ENCODE measurements at places on chromosomes 11 and 22.

DNA sequence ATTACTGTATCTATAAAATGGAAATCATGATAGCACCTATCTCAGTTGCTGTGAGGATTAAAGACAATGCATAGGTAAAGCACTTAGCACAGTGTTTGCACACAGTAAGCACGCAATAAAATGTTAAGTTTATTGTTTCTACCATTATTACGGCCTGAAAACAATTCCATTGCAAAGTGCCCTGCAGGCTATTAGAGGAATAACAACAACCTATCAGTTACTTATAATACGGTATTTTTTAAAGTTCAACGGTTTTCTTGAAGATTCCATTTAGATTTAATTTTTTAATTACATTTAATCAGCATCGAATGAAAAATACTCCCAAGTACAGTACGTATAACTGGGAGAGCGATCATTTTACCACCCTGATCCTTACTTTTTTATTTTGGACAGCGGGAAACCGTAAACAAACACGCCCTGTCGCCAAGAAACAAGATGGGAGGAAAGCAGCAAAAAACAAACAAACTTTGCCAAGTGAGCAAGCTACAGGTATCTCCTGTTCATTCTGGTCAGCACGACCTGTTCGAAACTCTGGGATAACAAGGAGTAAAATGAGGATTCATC, 893 bp downstream of the SLC36A4 start:
- no peak for DNase-seq

GRCh38 chr11:106012744-106013143, 9.3 kb downstream of the MSANTD4 start:
- no peak for DNase-seq

DNA sequence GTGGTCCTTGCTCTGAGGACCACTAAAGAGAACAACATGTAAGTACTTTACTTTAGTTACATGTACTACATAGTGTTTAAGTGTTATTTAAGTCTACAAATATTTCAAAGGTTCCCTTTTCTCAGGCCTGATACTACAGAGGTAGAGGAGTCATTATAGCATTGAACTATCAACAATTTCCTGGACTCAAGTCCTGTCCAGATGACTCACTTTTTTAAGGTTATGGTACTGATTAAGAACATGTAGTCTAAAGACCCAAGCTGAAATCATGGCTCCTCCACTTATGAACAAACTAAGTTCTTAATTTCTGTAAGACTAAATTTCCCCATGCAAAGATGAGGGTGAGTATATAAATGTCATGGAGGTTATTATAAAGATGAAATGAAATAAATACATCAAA, 74.7 kb downstream of the NARS2 start:
- DNase-seq = no peak

DNA sequence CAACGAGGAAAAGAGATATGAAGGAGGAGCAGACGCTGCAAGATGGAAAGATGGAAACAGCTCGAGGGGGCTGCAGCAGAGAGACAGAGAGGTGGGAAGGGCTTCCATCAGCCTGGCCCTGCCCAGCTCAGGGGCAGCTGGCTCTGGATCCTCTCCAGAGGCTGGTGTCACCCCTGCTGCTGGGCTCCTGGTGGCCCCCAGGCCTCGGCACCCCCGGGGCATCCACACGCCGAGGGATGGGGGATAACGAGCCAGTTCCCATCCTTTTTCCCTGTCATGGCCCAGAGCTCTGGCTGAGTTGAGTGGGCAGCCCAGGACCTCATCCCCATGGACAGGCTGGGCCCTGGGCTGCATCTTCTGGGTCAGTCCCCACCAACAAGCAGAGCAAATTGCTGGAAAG, 102.3 kb downstream of the ST3GAL4 start:
- no peak for DNase-seq

DNA sequence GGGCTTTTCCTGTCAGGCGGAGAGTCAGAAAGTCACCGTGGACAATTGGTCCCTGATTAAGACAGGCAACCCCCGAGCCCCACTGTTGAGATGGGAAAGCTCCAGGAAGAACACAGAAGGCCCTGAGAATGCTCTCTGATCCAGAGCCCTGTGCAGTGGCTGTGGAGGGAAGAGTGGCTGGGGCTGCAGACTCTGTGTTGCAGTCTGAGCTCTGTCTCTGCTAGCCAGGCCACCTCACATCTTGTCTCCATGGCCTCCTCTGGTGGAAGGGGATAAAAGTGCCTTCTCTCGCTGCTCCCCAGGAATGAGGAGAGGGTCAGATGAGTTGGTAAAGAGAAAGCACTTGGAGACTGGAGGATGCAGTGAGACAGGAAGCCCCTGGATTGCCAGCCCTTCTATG, 141.2 kb downstream of the CEP164 start:
- no peak for DNase-seq

GRCh38 chr22:45599836-45600577, 71.6 kb upstream of the ATXN10 start:
- no peak for DNase-seq

DNA sequence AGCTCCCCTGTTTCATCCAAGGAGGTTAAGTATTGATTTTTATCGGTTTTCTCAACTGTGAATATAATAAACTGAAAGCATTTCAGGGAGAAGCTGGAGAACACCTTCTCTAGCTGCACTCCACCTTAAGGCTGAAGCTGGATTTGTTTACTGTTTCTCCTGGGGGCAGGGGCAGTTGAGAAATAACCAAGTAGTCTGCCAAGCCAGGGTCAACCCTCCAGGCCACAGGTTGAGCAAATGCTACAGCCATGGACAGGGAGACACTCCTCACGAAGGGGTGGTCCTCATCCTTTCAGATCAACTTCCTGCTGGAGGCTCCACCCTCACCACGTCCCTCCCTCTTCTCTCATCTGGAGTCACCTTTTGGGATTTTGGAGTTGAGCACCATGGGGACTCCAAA, at the start of gene TTC36:
Gene TTC36 (plus strand): TSS at position 366 of the 400 bp plus-strand sequence. CDS start 21 bp downstream, at position 387.
- no peak for DNase-seq

- peak; percentile 41 for DNase-seq
These were observed 29.9 kb upstream of the OR10G7 start for GRCh38 chr11:124070915-124071622.

DNA sequence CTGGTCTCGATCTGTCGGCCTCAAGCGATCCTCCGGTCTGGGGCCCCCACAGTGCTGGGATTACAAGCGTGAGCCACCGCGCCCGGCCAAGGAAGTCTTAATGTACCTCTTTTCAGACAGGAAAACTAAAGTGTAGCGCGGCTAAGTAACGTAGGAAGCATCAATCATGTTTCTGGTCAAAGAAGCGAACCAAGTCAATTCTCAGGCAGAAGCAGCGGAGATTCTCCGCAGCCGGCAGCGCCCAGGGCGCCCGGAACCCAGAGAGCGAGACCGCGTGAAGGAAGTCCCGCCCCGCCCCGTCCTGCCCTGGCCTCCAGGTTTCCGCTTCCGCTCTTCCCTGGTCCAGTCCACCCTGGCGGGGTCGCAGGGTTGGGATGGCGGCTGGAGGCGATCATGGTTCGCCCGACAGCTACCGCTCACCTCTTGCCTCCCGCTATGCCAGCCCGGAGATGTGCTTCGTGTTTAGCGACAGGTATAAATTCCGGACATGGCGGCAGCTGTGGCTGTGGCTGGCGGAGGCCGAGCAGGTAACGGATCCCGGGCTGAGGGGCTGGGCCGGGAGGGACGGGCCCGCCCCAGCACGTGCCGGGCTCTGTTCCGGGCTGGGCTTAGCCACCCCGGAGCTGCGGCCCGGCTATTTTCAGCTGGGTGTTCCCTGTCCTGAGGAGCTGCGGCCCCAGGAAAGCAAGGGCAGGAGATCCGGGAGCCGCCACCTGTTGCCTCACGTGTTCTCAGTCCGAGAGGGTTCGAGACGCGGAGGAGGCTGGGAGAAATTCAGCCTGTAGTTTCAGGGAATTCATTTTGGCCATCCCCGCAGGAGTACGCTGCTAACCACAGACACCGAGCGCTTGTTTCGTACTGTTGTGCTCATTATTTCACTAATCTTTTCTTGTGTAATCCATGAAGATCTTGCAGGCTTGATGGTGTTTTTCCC, at the start of gene ADSL:
Gene ADSL (plus strand): TSS at position 316 of the 934 bp plus-strand sequence. CDS start 59 bp downstream, at position 375.
- DNase-seq = peak; percentile 61

DNA sequence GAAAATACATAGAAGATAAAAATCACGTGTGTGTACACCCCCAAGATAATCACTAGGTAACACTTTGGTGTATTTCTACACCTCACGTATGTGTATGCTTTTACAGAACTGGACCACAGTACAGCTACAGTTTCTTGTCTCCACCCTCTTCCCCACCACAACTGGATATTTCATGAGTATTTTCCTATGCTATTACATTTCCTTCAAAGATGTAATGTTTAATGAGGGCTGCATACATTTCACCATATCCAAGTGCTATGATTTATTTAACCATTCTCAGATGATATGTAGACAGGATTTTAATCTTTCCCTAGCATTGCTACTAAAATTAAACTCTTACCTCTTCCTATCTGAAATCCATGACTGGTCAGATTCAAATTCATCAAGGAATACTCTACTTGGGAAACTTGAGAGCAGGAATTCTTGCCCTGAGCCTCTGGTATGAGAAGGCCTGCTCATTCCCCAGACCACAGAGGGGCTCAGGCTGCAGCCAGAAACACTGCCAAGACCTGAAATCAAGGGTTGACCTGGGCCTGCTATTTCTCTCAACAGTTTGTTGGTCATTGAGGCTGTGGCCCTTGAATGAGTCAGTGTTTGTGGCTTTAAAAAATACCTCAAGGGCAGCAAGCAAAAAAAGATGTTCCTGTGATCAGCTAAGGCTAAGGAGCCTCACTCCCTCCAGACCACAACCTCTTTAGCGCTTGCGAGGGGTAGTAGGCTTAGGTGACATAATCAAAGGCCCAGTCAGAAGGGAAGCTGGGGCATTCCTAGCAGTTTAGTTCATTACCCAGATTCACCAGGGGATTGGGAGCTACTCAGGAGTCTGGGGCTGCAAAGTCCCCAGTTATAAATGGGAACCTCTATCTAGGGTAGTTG, 55.5 kb downstream of the ABTB2 start:
- DNase-seq = no peak

- DNase-seq = no peak
These were observed 3.9 kb upstream of the SMIM35 start for GRCh38 chr11:118090545-118091162.

GRCh38 chr11:19181531-19182261, 20.1 kb downstream of the CSRP3 start:
- no peak for DNase-seq

GRCh38 chr11:95506777-95507176, 275.8 kb upstream of the SESN3 start:
- DNase-seq = no peak

GRCh38 chr11:69905611-69906452, 86.6 kb upstream of the FGF3 start:
- DNase-seq = no peak

GRCh38 chr11:13235895-13236294, 41.7 kb upstream of the BMAL1 start:
- DNase-seq = no peak

DNA sequence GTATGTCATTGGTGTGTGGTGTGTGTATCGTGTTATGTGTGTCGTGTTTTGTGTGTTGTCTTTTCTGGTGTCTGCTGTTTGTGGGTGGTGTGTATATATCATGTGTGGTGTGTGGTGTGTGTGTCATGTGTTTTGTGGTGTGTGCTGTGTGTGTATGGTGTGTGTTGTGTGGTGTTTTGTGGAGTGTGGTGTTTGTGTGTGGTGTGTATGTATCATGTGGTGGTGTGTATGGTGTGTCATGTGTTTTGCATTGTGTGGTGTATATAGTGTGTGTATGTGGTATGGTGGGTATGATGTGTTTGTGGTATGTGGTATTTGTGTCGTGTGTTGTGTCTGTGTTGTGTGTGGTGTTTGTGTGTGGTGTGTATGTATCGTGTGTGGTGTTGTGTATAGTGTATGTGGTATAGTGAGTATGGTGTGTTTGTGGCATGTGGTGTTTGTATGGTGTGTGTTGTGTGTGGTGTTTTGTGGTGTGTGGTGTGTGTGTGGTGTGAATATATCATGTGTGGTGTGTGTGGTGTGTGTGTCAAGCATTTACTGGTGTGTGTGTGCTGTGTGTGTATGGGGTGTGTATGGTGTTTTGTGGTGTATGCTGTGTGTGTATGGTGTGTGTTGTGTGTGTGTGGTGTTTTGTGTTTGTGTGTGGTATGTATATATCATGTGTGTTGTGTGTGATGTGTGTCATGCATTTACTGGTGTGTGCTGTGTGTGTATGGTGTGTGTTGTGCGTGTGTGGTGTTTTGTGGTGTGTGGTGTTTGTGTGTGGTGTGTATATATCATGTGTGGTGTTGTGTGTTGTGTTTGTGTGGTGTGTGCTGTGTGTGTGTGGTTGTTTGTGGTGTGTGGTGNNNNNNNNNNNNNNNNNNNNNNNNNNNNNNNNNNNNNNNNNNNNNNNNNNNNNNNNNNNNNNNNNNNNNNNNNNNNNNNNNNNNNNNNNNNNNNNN, 12.7 kb downstream of the PIM3 start:
- DNase-seq = no peak

DNA sequence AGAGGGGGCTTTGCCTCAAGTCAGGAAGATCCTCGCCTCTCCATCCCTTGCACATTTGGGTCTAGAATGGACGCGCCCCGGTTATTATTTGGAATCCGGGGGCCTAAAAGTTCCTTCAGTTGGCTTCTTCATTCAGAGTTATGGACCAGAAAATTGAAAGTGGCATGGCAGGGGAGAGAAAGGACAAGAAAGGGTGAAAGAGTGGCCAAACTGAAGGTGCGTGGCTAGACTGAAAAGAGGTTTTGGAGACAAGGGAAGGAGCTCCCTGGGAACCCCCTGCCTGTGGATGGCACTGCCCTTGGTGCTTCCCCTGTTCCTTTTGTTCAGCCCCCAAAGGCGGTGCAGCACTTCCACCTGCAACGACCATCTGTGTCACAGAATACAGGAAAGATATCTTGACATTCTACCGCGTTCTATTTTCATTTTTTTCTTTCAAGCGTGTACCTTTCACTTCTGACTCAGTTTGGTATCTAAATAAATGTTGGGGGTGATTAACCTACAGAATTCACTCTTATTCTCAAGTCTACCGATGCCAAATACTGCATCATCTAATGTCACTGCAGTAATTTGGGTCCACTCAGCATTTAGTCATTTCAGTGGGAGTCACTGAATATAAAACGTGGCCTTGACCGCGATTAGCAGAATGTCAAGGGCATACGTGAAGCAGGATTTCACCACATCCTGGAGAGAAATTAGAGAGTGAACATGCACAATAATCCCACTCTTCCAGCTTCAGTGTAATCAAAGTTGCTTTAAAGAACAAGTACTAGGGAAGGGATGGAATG, 88.1 kb upstream of the ARHGAP32 start:
- no peak for DNase-seq

- no peak for DNase-seq
These were observed 31.3 kb downstream of the LINC01488 start for GRCh38 chr11:69512790-69513189.

DNA sequence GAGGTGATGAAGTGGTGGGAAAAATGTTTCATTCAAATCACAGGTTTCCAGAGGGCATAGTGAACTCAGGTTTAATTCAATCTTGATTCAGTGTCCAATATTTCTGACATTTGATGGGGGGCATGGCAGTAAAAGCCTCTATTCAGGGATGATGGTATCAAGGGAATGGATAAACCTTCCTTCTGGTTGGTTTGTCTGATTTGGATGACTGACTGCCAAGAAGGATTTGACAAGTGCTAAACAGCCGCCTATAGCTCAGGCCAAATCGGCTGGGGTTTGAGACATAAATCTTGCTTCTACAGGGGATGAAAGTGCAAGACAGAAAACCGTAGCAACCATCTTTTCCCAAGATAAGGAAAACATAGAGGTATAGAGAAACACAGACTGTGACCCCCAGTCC, 121.8 kb upstream of the C11orf87 start:
- no peak for DNase-seq

- DNase-seq = no peak
These were observed 68.5 kb upstream of the IGLL5 start for GRCh38 chr22:22818861-22819855.

- DNase-seq = no peak
These were observed 418.6 kb downstream of the FAM181B start for GRCh38 chr11:82315093-82315492.

Data from effector memory CD4-positive, alpha-beta T cell (primary cell).